T1000 (cell line): ENCODE measurements at places on chromosomes 12 and 14.
A peak's percentile ranks its signal among the peaks of the same experiment; 100 is the strongest.

DNA sequence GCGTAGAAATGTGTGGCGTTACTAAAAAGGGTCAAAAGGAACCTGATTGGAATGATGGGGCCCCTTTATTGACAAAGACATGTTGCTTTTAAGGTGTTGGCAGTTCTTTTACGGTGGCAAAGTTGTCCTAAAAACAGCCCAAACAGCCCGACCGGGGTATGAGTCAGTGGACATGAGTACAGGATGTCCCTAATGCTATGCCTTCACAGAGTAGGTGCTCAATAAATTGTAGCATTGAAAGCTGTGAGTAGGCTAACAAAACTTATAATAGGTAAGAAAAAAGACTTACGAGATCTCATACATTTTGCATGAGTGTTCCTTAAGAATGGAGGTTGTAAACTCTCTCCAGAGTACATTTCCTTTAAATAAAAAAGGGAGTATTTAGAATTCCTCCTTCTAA lies 2.6 kb downstream of the ELK3 start:
- DNase-seq, result no peak

DNA sequence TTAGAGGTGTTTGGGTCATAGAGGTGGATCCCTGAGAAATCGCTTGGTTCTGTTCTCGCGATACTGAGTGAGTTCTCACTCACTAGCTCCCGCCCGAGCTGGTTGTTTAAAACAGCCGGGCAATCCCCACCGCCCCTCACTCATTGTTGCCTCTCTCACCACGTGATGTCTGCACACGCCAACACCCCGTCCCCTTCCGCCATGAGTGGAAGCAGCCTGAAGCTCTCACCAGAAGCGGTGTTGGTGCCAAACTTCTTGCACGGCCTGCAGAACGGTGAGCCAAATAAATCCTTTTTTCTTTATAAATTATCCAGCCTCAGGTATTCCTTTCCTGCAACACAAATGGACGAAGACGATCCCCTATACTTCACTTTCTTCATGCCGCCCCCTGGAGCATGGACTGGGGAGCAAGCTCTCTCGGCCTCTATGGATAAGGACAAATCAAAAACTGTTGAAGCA lies 45.4 kb upstream of the CCND2 start:
- DNase-seq, result no peak

- DNase-seq, result no peak
Observed at GRCh38 chr14:72013721-72014345, 81.6 kb downstream of the RGS6 start.

GRCh38 chr12:131264635-131265034 lies 310.9 kb downstream of the ADGRD1 start:
- DNase-seq, result no peak

- no peak for DNase-seq
Observed at GRCh38 chr12:101670007-101670671, 27.3 kb upstream of the CHPT1 start.

DNA sequence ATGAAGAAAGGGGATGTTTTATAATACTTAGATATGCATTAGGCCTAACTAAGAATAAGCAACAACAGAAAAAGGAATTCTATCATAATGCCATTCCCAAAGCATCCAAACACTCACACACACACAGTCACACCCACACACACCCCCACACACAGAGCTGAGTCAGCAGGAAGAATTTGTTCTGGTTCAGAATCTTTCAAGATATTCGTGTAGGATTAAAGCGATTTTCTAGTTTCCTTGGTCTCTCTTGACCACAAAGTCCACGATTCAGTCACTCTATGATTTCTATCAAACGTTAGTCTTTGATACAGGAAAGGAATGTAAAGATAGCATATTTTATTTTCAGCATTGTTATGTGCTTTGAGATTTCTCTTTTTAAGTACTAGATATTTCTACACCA lies 382.6 kb upstream of the DCN start:
- no peak for DNase-seq

- no peak for DNase-seq
Observed at GRCh38 chr14:61151251-61151650, 129.9 kb downstream of the TMEM30B start.

DNA sequence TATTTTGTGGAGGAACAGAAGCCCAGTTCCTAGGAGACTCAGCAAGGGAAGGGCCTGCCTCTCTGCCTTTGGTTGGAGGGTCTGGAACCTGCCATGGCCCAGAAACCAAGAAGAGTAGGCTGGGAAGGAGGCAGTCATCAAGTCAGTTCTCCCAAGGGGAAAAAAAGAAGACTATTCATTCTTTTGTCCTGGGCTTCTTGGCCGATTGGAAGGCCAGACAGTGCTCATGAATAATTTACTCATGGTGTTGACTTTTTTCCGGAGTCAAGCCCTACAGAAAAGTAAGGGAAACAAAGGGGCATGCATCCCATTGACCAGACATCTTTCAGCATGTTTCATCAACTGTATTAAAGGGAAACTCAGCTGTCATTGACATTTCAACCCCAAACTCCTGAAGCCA lies 168.1 kb downstream of the PRKCH start:
- no peak for DNase-seq

DNA sequence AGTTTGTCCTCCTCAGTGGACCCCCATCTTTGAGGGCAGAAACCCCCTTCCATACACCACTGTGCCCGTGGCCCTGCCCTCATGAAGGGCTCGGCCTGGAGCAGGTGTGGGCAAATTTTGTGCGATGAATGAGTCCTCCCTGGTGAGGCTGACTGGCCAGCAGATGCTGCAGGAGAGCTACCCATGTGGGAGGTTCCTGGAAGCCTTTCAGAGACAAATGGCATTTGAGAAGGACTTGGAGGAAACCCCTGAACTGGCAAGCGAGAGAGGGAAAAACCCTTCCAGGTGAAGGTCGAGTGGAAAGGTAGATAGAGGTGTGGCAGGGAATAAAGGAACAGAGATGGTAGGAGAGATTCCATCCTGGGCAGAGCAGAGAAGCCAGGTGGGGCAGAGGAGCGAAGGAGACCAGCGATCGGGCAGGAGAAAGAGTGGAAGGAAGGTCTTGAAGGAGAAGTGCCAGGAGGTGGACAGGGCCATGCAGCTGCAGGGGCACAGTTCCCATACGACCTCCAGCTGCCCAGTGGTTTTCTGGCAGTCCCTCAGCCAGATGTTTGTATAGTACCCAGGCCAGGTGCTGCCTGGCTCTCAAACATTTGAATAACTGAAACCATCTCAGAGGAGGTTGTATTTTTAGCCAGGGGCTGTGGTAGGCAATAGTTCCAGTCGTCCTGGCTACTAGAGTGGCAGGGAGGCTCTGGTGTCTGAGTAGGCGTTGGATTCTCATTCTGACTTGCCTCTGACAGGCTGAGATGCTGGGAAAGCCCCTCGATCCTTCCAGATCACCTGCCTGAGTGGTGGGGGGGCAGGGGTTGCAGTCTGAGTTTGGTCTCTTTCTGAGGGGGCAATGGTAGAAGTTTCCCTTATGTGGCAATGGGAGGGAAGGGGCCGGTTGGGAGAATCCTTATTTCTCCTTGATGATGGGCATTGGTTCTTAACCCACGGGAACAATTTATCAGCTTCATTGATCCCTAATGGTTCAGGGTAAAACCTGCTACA lies 40.1 kb downstream of the FBXL14 start:
- no peak for DNase-seq

- DNase-seq, result no peak
Observed at GRCh38 chr12:110531741-110532333, 29.7 kb downstream of the RAD9B start.

GRCh38 chr14:89379891-89380820 lies 36.9 kb downstream of the FOXN3 start:
- no peak for DNase-seq

DNA sequence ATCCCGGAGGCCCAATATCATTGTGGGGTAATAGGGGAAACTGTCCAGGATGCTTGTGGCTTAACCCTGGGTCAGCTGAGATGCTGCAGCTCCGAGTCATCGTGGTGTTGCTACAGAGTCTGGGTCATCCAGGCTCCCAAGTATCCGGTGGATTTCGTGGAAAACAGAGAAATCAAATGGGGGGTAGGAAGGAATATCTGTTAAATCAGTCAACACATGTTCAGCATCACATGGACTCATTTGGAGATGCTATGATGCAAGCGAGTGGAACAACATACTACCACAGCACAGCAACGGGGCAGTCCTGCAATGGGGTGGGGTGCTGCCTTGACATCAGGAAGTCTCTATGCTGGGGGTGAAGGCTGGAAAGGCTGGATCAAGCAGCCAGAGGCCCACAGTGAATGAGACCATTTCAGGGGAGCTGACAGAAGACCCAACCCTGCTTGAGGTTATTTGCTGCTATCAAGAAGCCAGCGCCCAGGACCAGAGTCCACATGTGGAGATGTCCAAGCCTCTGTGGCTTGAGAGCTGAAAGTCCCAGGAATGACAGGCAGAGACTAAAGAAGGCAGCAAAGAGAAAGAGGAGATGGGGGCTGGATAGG lies 22.9 kb downstream of the VDR start:
- DNase-seq, result peak; percentile 77

DNA sequence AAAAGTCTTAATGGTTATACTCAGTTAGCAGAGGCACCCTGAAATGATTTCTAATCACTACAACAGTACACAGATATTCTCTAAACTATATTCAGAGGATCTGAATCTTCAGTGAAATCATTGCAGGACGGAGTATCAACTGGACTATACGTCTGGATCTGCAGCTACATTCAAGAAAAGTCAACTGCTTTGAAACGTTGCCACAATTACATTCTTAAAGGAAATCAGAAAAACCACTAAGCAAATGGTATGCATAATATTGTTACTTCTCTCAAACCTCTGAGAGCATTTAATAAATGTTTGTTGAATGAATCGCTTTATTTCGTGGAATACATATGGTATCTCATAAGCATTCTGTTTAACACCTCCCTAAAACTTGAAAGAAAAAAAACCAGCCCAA lies 67.4 kb downstream of the MED13L start:
- DNase-seq, result no peak

DNA sequence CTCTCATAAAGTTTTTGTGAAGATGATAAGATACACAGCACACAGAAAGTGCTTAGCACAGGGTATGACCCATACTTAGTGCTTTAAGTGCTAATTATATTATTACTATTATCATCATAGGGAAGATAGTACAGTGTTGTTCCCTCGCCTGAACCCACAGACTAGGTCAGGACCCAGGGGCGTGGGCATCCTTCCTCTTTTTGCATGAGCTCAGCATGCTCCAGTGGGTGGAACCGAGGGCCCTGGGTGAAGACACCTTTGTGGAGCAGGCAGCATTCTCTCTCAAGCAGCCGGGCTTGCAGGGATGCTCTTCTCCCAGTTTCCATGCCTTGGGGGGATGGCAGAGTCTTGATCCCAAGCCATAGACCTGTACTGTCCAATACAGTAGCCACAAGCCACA lies 34.8 kb downstream of the CRACR2A start:
- DNase-seq, result no peak

- DNase-seq, result no peak
Observed at GRCh38 chr12:14558473-14558959, 9.2 kb downstream of the PLBD1 start.

DNA sequence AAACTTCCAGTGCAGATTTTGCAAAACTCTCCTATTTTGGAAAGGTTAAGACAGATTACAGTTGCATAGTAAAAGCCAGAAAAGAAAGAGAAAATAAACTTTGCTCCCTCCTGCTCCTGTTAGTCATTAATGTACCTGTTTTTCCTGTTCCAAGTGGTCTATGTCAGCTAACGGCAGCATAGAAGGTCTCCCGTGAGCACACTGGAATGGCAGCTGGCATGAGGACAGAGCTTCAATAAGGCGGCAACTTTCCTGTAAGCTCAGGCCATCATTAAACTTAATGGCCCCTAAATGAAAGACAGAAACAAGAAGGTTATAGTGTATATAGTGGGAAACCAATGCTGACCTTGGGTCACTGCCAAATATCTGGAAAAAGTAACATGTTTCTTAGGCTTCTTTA lies 16.0 kb downstream of the EIF2B2 start:
- DNase-seq, result no peak

GRCh38 chr14:79246173-79246572 lies 965.1 kb downstream of the DIO2 start:
- no peak for DNase-seq

- no peak for DNase-seq
Observed at GRCh38 chr14:69859591-69859990, 19.6 kb upstream of the SMOC1 start.

- DNase-seq, result no peak
Observed at GRCh38 chr14:77319422-77319821, 1.3 kb downstream of the POMT2 start.

GRCh38 chr12:130320536-130320935 lies 17.2 kb upstream of the PIWIL1 start:
- DNase-seq, result no peak

- DNase-seq, result no peak
Observed at GRCh38 chr12:31120392-31121008, 46.8 kb downstream of the DDX11 start.

DNA sequence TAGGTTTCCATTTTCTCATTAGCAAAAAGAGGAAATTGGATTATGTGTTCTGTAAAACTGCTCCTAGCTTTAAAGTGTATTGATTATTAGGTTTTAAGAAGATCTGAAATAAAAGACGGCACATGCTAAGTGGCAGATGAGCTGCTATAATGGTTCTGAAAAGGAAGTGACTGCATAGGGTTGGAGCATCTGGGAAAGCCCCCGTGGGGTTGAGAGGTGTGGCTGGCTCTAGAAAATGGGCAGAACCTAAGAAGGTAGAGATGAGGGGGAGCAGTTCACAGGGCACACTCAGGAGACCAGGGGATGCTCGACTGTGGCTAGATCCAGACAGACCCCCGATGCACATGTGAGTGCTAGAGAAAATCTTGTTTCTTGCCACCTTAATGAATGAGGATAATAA lies 1.9 kb downstream of the IFNG-AS1 start:
- no peak for DNase-seq

GRCh38 chr12:105814283-105814682 lies 324.5 kb downstream of the NUAK1 start:
- no peak for DNase-seq

DNA sequence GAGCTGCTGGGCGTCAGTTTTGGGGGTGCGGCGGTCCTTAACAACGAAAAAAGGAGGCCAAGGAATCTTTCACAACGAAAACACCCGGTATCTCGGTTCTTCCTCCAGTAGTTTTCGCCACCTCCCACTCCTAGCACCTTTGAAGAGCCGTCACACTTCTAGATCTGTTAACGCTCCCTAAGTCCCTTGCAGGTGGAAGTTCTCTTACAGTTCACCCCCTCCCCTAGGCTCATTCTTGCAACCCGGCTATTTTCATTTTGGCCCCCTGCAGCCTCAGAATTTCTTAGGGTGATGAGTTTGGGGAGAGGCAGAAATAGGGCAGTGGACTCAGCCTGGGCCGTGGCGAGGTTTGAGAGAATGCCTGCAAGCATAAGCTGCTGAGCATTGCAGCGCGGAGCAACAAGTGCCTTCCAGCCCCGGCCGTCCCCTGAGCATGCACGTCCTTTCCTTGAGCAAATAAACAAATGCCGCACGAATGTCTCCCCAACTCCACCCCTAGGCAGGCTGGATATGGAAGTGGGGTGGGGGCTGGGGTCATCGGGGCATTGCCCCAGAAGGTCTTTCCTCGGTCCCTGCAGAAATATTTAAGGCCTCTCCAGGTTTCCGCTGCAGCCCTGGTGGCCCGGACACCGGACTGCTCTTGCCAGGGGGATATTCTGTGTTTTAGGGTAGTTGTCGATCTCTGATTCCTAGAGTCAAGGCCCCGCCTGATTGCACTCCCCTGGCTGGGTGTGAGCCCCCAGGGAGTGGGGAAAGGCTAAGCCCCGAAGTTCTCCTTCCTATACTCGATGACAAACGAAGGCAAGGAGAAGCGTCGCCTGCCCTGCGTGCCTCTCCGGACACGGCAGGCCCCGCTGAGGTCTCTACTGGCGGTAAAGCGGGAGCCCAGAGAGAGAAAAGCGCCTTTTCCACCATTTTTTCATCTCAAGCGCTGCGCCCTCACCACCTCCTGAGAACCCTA lies 1.6 kb downstream of the RFX4 start:
- no peak for DNase-seq
